Spleen (tissue), 13 donors: ENCODE measurements at places on chromosomes 6 and 20. TPM values are rescaled to one million over a fixed set of nuclear protein-coding genes. Genes with fewer than 3 reads are reported as not detected.

TNNC2 gene
- total RNA-seq = not detected

TCP11 gene
- not detected for total RNA-seq

CST1 gene
- not detected for total RNA-seq

TPX2 gene
- total RNA-seq = 10.1 TPM

GLP1R gene
- not detected for total RNA-seq

MYBL2 gene
- 19.2 TPM for total RNA-seq

CDC40 gene
- 38.1 TPM for total RNA-seq

CCR6 gene
- total RNA-seq = 20.1 TPM

CD109 gene
- 4.9 TPM for total RNA-seq

EYA2 gene
- total RNA-seq = 0.76 TPM

ADGB gene
- total RNA-seq = not detected
